Activated T-helper 1 cell treated with anti-CD3 and anti-CD28 coated beads, Interleukin-12 subunit alpha, Interleukin-12 subunit beta, Interleukin-2, Interleukin-4 antibody, amounts not matched to agents 30 ng/mL and 10 ng/mL and 1 ng/mL, durations not matched to agents 14 hours and 24 hours and 36 hours (primary cell): ENCODE measurements at places on chromosomes 3 and 15. TPM values are rescaled to one million over a fixed set of nuclear protein-coding genes. Genes with fewer than 3 reads are reported as not detected.

Gene CHCHD6
- 15.7 and 17.5 TPM in 2 replicates for total RNA-seq

Gene NR1I2
- 0.13 TPM in 1 of 2 replicates, not detected in the other for total RNA-seq

Gene UBAP1L
- total RNA-seq, result 5.9 and 7.0 TPM in 2 replicates

Gene FOXB1
- total RNA-seq, result 1.2 and 1.3 TPM in 2 replicates

Gene AP3B2
- 0.21 TPM in 1 of 2 replicates, not detected in the other for total RNA-seq

Gene CHRFAM7A
- not detected in 2 replicates for total RNA-seq

Gene CNTN6
- not detected in 2 replicates for total RNA-seq

Gene ZWILCH
- total RNA-seq, result 37.5 and 42.2 TPM in 2 replicates

Gene LTF
- total RNA-seq, result not detected in 2 replicates

Gene LZTFL1
- 5.2 and 6.5 TPM in 2 replicates for total RNA-seq

Gene CLDN18
- total RNA-seq, result not detected in 2 replicates
